H9 (cell line): ENCODE measurements at places on chromosomes 16 and 17. TPM values are rescaled to one million over a fixed set of nuclear protein-coding genes. Genes with fewer than 3 reads are reported as not detected.

Gene HSD17B1
- total RNA-seq = 1.3 and 1.5 TPM in 2 replicates

Gene TBC1D26
- 0.77 and 0.83 TPM in 2 replicates for total RNA-seq

DNA sequence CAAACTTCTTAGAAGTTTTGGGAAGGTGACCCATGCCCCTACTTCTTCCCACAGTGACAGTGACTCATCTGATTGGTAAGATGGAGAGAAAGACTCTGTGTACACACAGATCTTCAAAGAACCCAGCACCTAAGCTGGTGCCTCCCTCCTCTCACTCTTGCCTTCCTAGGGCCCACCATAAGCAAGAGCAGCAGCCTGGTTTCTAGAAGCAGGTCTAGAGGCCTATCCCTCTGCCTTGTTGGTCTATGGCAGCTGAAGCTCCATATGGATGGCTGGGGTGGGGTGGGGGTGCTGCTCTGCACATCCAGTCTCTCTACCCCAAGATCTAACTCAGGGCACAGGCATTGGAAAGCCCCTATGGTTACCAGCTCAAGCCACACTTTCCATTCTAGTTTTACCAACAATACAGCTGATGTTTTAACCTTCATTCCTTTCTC is 47.5 kb downstream of the STAT3 start:
- H3K36me3 ChIP-seq = peaks cover 70% of the 10 kb centered on the region
- no peak overlapping the region for H3K27ac ChIP-seq
- DNase-seq = no peak
- no peaks in the 10 kb centered on the region for H3K4me1 ChIP-seq

DNA sequence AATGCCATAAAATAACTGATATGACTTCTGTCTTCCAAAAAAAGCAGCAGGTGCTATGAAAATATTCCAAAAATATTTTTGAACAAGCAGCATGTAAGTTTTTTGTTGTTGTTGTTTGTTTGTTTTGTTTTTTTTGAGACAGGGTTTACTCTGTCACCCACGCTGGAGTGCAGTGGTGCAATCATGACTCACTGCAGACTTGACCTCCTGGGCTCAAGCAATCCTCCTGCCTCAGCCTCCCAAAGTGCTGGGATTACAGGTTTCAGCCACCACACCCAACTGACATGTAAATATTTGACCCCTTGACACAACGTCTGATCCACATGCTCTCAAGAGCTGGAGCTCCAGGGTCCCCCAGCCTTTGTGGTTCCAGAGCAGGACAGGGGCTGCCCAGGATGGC is 98.4 kb downstream of the LITAF start:
- H3K36me3 ChIP-seq = peaks cover 50% of the 10 kb centered on the region
- H3K27ac ChIP-seq = no peak overlapping the region
- no peak for DNase-seq
- H3K27me3 ChIP-seq = no peaks in the 10 kb centered on the region
- H3K4me1 ChIP-seq = no peaks in the 10 kb centered on the region; the same call in 1 of the 2 replicates

- H3K36me3 ChIP-seq = no peaks in the 10 kb centered on the region
- no peak overlapping the region for H3K4me3 ChIP-seq
- no peak overlapping the region for H3K27ac ChIP-seq
- no peak for DNase-seq
- no peaks in the 10 kb centered on the region for H3K27me3 ChIP-seq
These were observed 30.3 kb upstream of the FASN start for GRCh38 chr17:82128287-82128686.

GRCh38 chr16:66199189-66199588 is 167.3 kb upstream of the CDH5 start:
- H3K4me3 ChIP-seq = no peak overlapping the region
- H3K4me1 ChIP-seq = no peaks in the 10 kb centered on the region
- H3K27me3 ChIP-seq = no peaks in the 10 kb centered on the region
